Stimulated activated CD4-positive, alpha-beta T cell treated with anti-CD3 and anti-CD28 coated beads, Interleukin-1b, Interleukin-23, amount 100 ng/mL, for 1 hour (primary cell): ENCODE measurements at places on chromosomes 4 and X.

DNA sequence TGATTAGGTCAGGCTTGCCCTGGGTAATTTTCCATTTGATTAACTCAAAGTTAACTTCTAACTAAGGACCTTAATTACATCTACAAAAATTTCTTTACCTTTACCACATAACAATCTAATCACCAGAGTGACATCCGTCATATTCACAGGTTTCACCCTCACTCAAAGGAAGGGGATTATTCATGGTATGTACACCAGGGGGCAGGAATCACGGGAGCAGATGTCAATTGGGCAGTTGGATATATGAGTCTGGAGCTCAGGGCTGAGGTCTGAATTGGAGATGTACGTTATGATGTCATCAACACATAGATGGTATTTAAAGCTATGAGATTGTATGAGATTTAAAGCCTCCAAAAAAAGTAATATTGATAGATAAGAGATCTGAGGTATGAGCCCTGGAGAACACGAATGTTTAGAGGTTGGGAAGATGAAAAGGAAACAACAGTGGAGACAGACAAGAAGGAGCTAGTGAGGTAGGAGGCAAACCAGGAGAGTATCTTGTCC, 52.9 kb downstream of the PGRMC1 start:
- DNase-seq = no peak

- DNase-seq = no peak
Observed at GRCh38 chrX:38271154-38271716, 50.6 kb upstream of the SRPX start.

DNA sequence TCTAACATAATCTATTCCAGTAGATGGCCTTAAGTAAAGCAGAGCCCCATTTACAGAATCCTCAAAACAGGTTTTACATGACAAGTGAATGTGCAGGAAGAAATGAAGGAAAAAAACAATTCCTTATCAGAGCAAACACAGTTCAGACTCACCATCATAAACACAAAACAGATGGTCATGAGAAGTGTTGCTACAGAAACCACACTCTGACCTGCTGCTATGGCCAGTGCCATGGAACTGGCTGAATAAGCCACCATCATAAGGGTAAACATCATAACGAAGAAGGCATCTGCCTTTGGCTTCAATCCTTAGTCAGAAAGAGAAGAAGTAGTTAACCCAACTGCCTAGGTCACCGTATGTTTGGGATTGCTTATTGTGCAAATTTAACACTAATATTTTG, 61.1 kb downstream of the ABCG2 start:
- DNase-seq = no peak

DNA sequence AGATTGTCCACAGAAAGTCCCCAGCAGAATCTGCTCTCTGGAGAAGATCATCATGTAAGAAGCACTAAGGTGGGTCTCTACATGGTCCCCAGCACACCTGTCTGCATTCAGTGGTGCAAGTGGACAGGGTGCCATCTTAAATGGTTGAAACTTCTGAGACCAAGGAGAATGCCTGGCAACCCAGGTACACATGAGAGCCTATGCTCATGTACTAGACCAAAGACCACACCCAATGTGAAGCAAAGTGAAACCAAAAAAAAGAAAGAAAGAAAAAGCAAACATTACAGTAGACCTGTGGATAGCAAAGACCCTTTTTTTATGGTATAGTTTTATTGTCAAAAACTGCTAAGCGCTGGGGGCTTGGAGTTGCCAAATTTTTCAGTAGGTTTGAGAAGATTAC, 15.0 kb downstream of the CD40LG start:
- no peak for DNase-seq

- no peak for DNase-seq
Observed at GRCh38 chr4:132001542-132001941, 1147.6 kb upstream of the PCDH10 start.

- DNase-seq = no peak
Observed at GRCh38 chrX:111877681-111878080, 1.7 kb downstream of the TRPC5OS start.

GRCh38 chr4:180734753-180735432, 1508.3 kb upstream of the TENM3 start:
- no peak for DNase-seq

DNA sequence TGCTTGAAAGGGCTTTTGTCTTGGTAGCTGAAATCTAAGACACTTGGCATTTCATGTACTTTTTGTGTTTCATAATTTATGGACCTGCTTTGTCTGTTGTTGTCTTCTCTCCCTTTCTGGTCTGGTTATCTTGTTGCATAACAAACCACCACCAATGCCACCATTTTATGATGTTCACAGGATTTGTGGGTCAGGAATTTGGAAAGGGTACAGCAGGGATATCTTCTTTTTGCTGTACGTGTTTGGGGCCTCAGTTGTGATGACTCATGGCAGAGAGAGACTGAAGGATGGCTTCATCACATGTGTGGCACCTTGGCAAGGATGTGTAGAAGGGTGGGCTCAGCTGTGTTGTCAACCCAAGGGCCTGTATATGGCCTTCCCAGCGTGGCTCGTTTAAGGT, 35.2 kb downstream of the KDM6A start:
- no peak for DNase-seq

- no peak for DNase-seq
Observed at GRCh38 chr4:33685939-33686338, 2558.4 kb downstream of the ARAP2 start.

DNA sequence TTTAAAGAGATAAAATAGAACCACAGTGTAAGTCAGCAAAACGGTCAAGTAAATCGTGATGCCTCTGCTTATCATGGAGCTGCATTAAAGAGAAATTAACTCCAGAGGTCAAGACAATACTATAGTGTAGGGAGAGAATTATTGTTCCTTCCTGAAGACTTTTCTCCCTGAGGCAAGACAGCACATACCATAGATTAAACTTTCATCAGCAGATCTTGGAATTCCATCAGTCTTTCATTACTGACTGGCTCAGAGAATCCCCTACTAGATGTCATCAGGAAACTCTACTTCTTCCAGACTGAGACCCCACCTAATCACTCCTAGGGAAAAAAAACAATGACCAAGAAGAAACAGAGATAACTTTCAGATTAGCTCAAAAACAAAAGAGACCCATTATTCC, 131.3 kb downstream of the NSUN7 start:
- DNase-seq = no peak

DNA sequence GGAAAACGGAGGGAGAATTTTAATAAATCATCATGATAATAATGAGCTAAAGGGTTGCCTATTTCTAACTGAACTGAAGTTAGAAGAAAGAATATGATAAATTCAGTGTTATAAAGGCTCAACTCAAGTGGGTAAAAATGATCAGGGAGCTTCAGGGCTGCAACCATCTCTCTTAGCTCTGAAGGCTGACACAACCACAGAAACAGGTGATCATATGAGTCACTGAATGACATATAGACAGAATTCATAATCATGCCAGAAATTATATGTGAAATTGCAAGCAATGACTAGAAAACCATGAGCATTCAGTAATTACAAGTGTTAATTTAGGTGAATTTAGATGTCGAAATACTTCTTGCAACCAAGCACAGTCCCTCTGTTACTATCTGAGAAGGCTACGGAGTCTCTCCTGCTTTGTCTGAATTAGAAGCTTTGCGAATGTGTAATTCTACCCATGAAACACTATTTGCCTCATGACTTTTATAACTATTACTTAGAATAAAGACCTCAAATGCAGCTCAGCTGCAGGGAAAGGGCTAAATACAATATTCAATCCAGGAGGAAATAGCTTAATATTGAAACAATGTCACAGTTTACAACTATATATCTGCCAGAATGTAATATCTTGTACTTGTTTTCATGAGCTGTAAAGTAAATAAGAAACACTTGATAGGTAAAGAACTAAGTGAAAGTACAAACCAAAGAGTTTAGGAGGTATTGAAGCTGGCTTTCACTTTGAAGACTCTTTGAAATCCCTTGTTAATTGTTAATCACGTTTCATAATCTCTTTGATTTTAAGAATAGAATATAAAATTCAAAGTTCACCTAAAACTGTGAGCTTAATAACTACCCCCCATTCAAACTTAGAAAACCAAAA, 1972.6 kb downstream of the ARAP2 start:
- no peak for DNase-seq

DNA sequence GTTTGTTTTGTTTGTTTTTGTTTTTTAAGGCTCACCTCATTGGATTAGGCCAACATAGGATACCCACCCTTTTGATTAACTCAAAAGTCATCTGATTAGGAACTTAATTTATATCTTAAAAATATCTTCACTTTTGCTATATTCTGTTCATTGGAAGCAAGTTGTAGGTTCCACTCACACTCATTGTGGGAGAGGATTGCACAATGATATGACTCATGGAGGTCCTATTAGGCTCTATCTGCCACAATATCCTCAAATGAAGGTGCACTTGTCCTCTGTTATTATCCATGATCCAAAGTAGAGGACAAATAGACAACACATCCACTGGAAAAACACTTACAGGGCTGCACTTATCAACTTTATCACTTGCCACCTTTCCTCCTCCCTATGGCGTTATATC, 60.5 kb upstream of the ADAMTS3 start:
- DNase-seq = no peak

- no peak for DNase-seq
Observed at GRCh38 chr4:8285143-8285975, 15.8 kb downstream of the HTRA3 start.

- DNase-seq = no peak
Observed at GRCh38 chr4:85514117-85514516, 39.2 kb downstream of the ARHGAP24 start.

GRCh38 chr4:81599742-81600380, 128.2 kb upstream of the RASGEF1B start:
- no peak for DNase-seq

GRCh38 chr4:138164208-138164607, 77.9 kb downstream of the SLC7A11 start:
- no peak for DNase-seq

DNA sequence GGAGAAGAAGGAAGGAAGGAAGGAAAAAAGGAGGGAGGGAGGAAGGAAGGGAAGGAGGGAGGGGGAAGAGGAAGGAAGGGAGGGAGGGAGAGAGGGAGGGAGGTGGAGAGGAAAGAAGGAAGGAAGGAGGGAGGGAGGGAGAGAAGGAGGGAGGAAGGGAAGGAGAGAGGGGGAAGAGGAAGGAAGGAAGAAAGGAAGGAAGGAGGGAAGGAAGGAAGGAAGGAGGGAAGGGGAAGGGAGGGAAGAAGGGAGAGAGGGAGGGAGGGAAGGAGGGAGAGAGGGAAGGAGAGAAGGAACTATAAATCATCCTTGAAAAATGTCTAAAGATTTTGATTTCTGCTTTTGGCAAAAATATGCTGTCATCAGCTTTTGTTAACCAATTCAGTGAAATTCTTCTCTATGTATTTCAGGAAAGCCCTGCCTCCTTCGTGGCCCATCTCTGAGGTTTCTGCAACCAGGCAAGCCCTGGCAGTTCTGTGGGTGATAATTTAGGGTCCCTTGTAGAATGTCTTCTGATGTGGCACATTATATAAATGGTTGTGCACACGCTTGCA, 7.1 kb upstream of the HOPX start:
- no peak for DNase-seq

GRCh38 chrX:73457306-73457705, 10.5 kb downstream of the CDX4 start:
- no peak for DNase-seq

GRCh38 chrX:115494161-115494560, 66.8 kb upstream of the PLS3 start:
- DNase-seq = no peak
